Inflammatory macrophage treated with lipopolysaccharide for 4 hours (primary cell): ENCODE measurements at places on chromosomes 5 and 9.

GRCh38 chr5:60495644-60496520, 204.1 kb downstream of the DEPDC1B start:
- DNase-seq = no peak

- DNase-seq = no peak
Measured at GRCh38 chr9:129601082-129601674, 19.7 kb downstream of the C9orf50 start.

DNA sequence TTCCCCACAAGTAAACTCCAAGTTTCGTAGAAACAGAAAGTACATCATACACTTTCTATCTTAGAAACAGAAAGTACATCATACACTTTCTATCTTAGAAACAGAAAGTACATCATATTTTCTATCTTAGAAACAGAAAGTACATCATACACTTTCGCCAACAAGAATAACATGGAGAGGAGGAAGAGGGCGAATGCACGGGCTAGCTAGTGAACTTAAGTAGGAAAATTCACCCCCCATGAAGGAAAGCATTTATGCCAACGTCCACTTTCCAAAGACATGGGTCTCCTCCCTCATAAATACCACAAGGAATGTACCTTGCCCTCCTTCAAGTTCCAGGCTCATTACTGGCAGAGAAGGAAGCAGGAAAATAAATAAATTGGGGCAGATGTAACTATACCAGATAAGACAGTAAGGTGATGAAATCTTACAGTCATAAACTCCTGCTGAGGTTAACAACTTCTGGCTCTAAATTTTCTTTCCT, 64.7 kb downstream of the FRMD3 start:
- peak; percentile 77 for DNase-seq

DNA sequence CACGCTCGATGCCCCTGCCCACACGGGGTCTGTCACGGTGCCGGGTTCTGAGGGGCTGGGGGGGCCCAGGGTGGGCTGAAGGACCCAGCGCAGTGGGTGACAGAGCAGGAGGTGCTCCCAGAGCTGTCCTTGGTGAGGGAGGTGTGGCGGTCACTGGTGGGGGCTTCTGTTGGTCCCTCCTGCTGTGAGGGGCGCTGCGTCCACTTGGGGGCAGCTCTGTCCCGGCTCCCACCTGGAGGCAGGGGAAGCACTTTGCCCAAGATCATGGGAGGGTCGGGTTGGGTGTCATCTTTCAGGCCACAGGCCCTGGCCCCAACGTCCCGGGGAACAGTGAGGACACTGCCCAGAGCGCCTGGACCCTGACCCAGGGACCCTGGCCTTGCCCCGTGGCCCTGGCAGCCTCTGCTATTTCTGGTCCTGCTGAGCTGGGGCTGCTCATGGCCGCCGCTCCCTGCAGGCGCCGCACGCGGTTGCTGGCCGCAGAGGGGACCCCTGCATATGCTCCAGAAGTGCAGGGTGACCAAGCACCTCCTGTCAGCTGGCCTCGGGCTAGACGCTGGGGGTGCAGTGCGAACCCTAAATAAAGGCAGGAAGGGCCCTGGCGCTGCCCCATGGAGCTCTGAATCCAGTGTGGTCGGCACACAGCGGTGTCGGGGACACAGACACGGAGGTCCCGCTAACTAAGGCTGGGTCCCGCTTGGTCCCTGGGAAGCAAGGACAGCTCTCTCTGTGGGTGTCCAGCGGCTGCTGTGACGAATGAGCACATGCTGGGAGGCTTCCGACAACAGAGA, 11.6 kb upstream of the RNU6ATAC start:
- no peak for DNase-seq
